NCI-H1105 treated with DMSO at 0.1 percent for 48 hours (cell line): ENCODE measurements at places on chromosomes 12 and 14.

GRCh38 chr14:69612014-69612782 lies 802 bp downstream of the SUSD6 start:
- DNase-seq = peak; percentile 55

DNA sequence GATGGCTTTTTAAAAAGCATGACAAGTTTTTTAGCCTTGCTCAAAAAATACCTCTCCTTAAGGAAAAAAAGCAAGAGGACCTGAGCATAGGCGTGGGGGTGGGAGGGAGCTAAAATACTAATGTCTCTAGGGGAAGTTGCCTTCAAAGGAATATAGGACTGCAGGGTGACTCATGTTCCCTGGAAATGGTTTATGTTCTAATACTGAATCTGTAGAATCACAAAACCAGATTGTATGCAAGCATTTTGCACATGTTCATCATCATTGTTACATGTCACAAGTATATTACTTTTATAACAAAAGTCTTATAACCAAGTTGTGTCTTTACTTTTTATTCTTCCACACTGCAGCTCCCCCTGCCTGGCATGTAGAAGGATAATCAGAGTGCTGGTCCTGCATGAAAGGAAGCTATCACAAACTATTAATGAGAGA lies 36.6 kb downstream of the GPR135 start:
- DNase-seq = no peak

GRCh38 chr14:104635717-104636116 lies 31.1 kb upstream of the TMEM179 start:
- no peak for DNase-seq

- peak; percentile 40 for DNase-seq
These were observed 59.4 kb downstream of the ZNF664 start for GRCh38 chr12:124032265-124032886.

DNA sequence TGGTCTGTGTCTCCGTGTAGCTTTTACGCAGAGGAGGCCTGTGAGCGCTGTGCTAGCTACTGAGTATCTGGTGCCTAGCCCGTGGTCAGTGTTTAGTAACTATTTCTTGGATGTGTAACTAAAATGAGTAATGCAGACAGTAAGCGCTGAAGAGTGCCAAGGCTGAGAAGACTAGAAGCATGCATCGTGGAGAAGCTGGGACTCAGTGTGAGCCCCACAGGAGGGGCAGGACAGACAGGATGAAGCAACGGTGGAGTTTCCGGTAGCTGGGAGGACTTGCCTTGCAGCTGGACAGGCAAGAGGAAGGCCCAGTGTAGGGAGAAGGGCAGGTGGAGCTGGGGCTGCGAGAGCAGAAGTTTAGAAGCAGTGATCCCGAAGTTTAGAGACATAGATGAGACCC lies 233.4 kb upstream of the FKBP4 start:
- no peak for DNase-seq

DNA sequence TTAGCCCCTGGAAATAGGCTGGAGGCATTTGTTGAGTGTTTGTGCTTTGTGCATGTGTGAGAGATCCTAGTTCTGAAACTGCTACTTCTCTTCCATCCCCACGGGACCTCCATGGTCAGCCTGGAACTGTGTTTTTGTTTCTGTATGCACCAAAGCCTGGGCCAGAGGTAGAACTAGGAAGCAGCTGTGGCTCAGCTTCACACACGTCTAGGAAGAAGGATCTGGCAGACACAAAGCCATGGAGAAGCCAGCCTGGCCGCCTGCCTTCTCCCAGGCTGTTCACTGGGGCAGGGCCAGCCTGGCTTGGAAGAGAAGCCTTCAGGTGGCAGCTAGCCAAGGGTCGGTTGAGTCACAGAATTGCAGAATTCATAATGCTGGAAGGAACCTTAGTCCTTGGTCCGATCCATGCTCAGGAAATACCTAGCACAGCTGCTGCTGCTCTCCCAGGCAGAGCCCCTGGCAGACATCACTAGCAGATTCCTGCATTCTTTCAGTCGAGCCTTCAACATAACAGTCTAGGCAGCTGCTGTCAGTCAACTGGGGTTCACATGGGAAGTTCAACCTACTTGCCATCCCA lies 27.0 kb downstream of the RIN3 start:
- DNase-seq = peak; percentile 29

- DNase-seq = no peak
These were observed 30.6 kb downstream of the ABCC9 start for GRCh38 chr12:21910657-21911056.

- peak; percentile 98 for DNase-seq
These were observed 52.8 kb upstream of the SLC2A13 start for GRCh38 chr12:40158592-40159111.

DNA sequence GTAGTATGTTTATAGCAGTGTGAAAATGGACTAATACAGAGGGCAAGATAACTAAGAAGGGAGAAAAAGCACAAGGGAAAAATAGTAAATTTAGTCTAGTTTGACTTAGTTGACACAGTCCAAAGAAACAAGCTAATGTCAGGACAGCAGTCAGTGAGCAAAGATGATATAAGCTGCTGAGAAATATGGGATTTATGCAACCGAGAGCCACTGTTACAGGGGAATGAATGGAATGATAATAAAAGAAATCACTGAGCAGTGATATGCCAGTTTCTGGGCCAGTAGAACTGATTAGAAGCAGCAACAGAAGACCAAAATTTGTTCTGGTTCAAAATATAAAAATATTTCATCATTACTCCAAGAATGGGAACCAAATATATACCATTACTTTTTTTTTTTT lies 60.1 kb downstream of the R3HDM2 start:
- DNase-seq = no peak

DNA sequence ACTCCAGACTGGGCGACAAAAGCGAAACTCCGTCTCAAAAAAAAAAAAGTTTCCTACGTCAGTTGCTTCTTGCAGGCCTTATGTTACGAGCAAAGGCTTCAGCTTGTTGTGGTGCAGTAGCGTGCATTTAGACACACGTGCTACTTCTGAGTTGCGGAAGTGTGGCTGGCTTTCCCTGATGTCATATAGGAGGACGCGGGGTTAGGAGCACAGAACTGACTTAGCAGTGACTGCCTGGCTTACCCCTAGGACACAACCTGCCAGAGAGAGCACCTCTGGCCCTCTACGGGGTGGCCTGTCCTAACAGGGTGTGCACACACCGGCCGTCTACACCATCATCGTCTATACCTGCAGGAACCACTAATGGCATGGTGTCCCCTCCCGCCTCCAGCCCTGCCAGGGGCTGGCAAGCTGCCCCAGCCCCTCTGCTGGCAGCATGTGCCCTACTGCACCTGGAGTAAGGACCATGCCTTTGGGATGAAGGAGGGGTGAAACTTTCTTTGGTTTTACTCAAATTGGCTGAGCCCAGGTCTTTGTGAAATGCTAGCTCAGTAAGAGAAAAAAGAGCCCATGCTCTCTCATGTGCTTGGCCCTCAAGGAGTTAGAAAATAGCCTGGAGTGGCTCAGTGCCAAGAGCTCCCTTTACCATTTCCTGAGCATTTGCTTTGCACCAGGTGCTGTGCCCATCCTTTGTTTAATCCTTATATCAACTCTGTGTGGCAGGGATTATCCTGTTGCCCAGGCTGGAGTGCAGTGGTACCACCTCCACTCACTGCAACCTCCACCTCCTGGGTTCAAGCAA lies 1.7 kb upstream of the GPR68 start:
- peak; percentile 54 for DNase-seq

- peak; percentile 20 for DNase-seq
These were observed 90.0 kb upstream of the EIF5 start for GRCh38 chr14:103243764-103244737.

DNA sequence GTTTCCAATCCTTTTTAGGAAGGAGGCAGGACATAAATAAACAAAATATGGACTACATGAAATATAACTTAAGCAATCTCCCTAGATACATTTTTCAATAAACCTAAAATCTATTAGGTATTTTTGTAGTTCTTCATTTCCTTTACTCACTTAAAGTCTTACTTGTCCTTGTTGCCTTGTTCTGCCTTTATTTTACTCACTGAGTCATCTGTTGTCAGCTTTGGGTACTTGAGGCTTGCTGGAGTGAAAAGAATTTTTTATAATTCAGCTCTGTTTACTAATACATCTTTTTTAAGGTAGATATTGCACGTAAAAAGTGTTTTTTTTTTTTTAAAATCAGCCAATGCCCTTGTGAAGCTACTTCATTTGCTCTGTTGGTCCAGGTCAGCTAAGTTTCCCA lies 216.2 kb downstream of the PELI2 start:
- no peak for DNase-seq

GRCh38 chr12:85955127-85955526 lies 81.0 kb downstream of the NTS start:
- DNase-seq = peak; percentile 39

DNA sequence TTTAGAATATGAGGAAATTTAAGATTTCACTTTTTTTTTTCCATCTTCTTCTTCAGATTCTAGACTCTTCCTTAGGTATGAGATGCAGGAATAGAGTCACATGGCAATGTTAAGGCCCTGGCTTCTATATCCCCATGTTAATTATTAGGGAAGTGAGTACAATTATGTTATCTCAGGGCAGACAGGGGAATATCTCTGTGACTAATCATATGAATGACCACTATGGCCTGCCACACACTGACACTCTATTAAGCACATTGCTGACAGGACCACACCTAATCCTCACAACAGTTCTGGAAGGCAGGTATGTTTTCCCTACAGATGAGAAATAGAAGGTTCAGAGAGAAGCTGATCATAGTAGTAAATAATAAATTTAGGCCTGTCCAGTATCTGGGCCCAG lies 69.4 kb upstream of the PTPRQ start:
- no peak for DNase-seq

DNA sequence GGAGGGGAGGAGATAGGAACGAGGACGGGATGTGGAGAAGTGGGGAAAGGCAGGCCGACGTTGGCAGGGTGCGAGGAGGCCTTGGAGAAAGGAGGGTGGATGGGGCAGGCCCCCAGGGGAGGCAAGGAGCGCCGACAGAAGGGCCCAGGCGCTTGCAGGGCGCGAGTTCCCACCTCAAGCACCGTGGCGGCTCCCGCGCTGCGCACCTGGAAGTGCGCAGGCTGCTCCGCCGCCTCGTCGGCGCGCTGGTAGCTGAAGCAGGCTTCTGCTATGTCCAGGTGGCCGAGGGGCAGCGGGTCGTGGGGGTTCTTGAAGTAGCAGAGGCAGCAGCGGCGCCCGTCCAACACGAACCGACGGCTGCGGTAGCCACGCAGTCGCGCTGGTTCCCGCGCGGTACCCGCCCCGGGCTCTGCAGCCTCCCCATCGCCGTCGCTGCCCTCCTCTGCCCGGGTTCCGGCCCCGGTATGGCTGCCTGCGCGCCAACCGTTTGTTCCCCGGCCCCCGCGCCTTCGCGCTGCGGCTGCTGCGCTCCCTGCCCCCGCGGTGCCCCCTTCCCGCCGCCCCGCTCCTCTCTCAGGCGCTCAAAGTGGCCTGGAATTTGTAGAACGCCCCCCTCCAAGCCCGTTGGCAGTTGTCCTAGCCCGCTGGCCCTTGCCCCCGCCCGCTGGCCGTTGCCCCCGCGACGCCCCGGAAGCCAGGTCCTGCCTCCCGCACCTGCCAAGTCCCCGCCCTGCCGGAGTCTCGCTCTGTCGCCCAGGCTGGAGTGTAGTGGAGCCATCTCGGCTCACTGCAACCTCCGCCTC lies 1.1 kb upstream of the ACTR6 start:
- DNase-seq = peak; percentile 91

- DNase-seq = no peak
These were observed 322.2 kb upstream of the DIO3 start for GRCh38 chr14:101239065-101239464.

- DNase-seq = no peak
These were observed 15.7 kb upstream of the TMEM119 start for GRCh38 chr12:108613548-108613947.

DNA sequence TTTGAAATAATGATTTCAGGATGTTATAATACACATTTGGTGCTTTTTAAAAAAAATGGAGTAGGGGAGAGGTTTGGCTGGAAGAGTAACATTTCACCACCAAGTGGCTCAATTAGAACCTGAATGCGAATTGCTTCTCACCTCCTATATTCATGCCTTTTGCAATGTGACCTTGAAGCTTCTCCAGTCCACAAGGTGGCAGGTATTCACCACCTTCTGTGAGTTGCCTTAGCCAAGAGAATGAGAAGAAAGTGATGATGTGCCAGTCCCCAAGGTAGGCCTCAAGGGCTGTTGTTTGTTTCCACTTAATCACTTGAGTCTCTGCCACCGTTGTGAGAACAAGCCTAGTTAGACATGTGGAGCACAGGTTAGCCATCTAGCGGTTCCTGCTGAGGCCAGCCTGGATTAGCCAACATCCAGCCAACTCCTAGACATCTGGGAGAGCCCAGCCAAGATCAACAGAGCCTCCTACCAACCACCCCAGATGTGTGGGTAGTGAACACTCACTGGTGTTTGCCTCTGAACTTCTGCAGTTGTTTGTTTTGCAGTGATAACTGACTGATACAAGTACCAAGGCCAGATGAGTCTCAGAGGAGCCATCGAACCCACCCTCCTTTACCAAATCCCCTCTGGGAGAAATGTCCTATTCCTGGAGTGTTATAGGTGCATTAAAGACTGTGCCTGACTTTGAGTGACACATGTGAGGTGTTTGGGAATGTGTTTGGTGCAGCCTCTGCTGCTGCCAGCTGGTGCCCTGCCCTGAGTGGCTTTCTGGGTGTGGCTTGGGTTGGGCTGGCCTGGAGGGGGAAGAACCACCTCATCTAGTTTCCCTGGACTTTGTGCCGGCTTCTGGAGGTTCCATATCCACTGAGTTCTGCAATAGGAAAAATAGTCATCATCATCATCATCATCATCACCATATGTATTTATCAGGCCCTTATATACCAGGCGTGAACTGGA lies 132.5 kb upstream of the RFLNA start:
- no peak for DNase-seq

- peak; percentile 92 for DNase-seq
These were observed at the start of gene MRPL52 for GRCh38 chr14:22829661-22830442. Gene MRPL52 (plus strand): TSS chr14:22829887. CDS start chr14:22829913, 26 bp downstream.

- no peak for DNase-seq
These were observed 70.9 kb downstream of the VWF start for GRCh38 chr12:6053541-6053940.

GRCh38 chr12:114396153-114396868 lies 9.6 kb downstream of the TBX5 start:
- no peak for DNase-seq

- no peak for DNase-seq
These were observed 63.3 kb downstream of the CALM1 start for GRCh38 chr14:90460136-90460535.

DNA sequence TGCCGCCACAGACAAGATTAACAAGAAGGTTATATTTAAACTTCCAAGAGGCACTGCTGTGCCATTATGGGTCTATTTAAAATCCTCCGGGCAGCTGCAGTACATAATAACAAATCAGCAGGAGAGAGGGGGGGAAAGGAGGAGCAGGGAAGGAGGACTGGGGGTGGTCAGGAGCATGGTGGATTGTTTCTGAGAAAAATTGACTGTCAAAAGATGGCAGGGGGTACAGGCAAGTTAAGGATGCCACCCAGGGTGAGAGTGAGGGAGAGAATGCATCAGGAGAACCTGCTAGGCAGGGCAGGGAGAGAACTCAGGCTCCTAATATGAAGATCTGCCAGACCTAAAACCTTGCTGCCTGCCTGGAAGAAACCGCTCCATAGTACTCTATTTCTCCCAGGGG lies 181.8 kb downstream of the GRIN2B start:
- DNase-seq = no peak

- no peak for DNase-seq
These were observed 56.6 kb downstream of the SCN8A start for GRCh38 chr12:51647647-51648046.
